CD8-positive, alpha-beta memory T cell (primary cell): ENCODE measurements at places on chromosomes 4 and X. TPM values are rescaled to one million over a fixed set of nuclear protein-coding genes. Genes with fewer than 3 reads are reported as not detected.
A peak's percentile ranks its signal among the peaks of the same experiment; 100 is the strongest.

DNA sequence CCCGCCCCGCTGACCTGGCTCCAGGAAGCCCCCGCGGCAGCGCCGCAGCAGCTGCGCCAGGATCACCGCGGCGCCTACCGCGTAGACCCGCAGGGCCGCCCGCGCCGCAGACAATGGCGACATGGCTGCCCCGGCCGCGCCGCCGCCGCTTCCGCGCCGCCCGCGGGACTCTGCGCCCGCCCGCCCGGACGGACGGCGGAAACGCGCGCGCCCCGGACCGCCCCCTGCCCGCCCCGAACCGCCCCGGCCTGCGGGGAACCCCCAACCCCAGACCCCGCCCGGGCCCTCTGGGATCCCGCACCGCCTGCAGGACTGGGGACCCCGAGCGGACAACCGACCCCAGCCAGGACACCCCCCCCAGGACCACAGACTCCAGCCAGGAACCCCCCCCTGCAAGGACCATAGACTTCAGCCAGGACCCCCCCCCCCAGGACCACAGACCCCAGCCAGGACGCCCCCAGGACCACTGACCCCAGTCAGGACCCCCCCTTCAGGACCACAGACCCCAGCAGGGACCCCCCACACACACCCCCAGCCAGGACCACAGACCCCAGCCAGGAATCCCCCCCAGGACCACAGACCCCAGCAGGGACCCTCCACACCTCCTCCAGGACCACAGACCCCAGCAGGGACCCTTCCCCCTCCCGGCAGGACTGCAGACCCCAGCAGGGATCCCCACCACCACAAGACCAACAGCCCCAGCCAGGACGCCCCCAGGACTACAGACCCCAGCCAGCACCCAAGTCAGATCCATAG is at the start of the genes DHRSX and ZBED1:
DHRSX (minus strand) TSS at position 174 of the 756 bp plus-strand sequence; CDS start at position 123, 51 bp downstream.
ZBED1 (minus strand) TSS at position 174 of the 756 bp plus-strand sequence. CDS start 10,257 bp downstream, outside the sequence.
- H3K4me1 ChIP-seq = peaks cover 16% of the 10 kb centered on the region
- DNase-seq = peak; percentile 31
- H3K27me3 ChIP-seq = no peaks in the 10 kb centered on the region
- no peaks in the 10 kb centered on the region for H3K36me3 ChIP-seq
- peak within 1 kb of the TSS; percentile 64 for H3K4me3 ChIP-seq
- peak within 1 kb of the TSS; percentile 49 for H3K27ac ChIP-seq

DNA sequence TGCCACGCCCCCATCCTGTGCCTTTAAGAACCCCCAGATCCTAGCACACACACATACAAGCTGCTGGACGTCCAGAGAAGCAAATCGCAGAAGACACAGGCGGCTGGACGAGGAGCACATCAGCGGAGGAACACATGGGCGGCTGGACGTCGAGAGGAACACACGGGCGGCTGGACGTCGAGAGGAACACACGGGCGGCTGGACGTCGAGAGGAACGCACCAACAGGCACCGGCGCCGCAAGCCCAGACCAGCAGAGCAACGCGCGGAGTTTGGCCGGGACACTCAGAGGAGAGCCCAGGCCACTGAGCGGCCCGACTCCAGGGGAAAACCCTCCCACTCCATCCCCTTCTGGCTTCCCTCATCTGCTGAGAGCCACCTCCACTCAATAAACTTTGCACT is 17.2 kb downstream of the ZCCHC13 start:
- no peak overlapping the region for H3K27ac ChIP-seq
- H3K4me3 ChIP-seq = no peak overlapping the region
- no peak for DNase-seq
- no peaks in the 10 kb centered on the region for H3K36me3 ChIP-seq
- H3K27me3 ChIP-seq = no peaks in the 10 kb centered on the region

The MAGEA8 gene
- total RNA-seq = not detected

The TMEM271 gene
- total RNA-seq = not detected

The GPR143 gene
- total RNA-seq = not detected

DNA sequence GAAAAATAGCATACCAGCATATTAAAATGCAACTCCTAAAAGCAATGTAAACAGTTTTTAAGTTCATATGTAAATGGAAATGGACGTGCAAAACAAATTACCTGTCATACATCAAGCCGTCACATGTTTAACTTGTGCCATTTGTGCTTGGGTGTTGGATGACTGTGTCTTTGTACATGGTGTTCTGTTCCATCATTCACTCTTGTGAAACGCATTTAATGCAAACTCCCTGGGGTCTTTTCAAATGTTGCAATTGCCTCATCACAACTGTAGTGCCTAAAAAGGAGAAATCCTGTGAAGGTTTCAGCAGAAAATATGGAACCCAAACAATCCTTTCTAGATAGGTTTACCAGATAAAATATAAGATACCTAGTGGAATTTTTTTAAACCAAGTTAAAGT is 52.4 kb downstream of the PHOX2B start:
- H3K4me1 ChIP-seq = no peaks in the 10 kb centered on the region
- H3K36me3 ChIP-seq = no peaks in the 10 kb centered on the region
- H3K27ac ChIP-seq = no peak overlapping the region
- no peak overlapping the region for H3K4me3 ChIP-seq
- no peaks in the 10 kb centered on the region for H3K27me3 ChIP-seq
- no peak for DNase-seq

GRCh38 chr4:62627671-62628070 is 1427.5 kb downstream of the ADGRL3 start:
- no peak for DNase-seq
- no peak overlapping the region for H3K27ac ChIP-seq
- H3K4me1 ChIP-seq = no peaks in the 10 kb centered on the region
- H3K4me3 ChIP-seq = no peak overlapping the region
- no peaks in the 10 kb centered on the region for H3K27me3 ChIP-seq

The DCAF4L1 gene
- 0.33 TPM for total RNA-seq
